Cardiac fibroblast (primary cell): ENCODE measurements at places on chromosomes 13 and 19.
A peak's percentile ranks its signal among the peaks of the same experiment; 100 is the strongest.

GRCh38 chr19:8487137-8487851, 15.1 kb downstream of the PRAM1 start:
- DNase-seq, result no peak

GRCh38 chr13:42221121-42221765, 50.7 kb upstream of the AKAP11 start:
- peak; percentile 13 for DNase-seq

DNA sequence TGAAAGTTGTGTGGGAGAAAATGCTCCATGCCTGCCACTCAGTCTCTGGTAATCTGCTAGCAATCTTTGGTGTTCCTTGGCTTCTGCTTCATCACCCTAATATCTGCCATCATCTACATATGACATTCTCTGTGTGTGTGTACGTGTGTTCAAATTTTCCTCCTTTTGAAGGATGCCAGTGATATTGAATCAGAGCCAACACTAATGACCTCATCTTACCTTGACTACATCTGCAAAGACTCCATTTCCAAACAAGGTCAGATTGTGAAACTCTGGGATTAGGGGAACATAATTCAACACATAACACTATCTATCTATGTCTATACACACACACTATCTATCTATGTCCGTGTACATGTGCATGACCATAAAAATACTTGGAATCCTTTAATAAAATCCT, 81.4 kb upstream of the IRS2 start:
- no peak for DNase-seq

GRCh38 chr13:51453207-51453958, 547 bp upstream of the INTS6 start:
- no peak for DNase-seq

- peak; percentile 60 for DNase-seq
Measured at GRCh38 chr19:48102870-48103751, 7.5 kb downstream of the PLA2G4C start.

DNA sequence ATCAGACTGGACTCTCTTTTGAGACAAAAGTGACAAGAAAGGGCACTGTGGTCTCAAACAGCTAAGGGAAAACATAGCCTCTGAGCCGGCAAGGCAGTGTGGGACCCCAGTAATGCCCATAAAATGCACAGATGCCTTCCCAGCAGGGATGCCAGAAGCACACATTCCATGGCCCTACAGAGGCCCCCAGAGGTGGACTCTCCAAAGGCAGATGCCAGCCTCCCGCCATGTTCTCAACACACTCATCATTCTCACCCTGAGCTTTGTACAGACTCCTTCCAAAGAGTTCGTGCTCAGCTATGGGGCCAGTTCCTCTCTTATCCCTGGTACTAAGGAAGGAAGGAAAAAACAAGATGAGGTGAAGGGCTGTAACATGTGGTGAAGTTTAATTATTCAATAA, 67.1 kb upstream of the ATP12A start:
- DNase-seq, result no peak

DNA sequence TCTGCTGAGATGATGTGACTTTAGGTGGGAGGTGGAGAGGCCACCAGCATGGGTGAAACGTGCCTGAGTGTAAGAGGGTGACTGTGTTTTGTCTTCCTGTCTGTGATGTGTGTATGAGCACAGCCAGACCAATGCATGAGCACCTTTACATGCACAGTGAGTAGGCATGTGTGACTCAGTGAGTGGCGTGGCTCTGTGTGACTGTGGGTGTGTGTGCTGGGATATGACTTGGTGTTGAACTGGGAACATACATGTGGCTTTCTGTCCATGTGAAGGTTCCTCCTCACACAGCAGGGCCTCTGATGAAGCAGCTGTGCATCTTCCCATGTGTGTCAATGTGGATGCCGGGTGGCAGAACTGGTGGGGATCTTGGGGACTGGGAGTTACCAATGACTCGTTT, 19.9 kb upstream of the LGALS13 start:
- DNase-seq, result no peak

DNA sequence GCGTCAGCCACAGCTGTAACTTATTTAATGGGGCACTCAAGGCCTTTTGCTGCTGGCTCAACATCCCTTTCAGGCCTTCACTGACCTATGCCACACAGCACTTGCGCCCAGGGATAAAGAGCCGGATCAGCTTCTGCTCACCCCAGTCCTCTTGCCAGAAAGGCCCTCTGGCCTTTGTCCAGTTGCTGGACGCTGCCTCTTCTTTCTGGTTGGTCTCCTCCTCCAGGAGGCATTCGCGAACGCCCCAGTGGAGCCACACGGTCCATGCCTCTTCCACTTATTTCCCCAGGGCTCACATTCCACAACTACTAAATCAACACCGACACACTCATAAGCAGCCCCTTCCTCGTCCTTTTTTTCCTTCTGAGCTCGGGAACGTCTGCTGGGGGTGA, 3.7 kb upstream of the ZNF329 start:
- peak; percentile 67 for DNase-seq

DNA sequence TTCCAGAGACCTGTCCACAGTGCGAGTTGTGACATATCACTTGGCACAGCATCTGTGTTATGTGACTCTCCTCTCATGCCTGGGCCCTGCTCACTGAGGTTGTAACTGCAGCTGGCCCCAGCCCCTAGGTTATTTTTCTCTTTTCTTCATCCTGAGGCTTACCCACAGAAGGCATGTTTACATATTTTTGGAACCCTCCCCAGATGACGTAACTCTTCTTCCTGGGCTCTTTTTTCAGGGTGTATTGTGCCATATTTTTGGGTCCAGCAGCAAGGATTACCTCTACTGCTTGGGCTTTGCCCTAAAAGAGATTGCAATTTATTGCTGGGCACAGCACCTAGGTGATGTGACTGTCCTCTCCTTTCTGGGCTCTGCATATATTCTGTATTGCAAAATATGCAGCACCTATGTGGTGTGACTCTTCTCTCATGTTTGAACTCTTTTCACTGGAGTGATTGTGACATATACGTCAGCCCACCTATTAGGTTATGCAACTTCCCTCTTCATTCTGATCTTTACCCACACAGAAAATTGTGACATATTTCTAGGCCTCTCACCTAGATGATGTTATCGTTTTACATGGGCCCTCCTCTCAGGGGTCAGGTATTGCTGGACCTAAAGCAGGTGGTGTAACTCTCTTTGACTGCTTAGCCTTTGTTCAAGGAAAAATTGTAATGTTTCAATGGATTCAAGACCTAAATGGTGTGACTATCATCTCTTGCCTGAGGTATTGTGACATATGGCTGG, 64.5 kb upstream of the ZNF724 start:
- DNase-seq, result no peak

DNA sequence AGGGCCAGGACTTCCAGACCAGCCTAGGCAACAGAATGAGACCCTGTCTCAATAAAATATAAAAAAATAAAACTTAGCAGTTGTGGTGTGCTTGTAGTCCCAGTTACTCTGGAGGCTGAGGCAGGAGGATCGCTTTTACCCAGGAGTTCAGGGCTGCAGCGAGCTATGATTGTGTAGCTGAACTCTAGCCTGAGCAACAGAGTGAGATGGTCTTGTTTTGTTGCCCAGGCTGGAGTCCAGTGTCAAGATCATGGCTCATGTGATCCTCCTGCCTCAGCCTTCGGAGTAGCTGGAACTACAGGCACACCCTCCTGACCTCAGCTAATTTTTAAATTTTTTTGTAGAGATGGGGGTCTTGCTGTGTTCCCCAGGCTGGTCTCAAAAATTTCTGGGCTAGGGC, 4.3 kb upstream of the JUNB start:
- DNase-seq, result no peak

- DNase-seq, result no peak
Measured at GRCh38 chr19:56271151-56271550, 1.4 kb upstream of the EDDM13 start.

GRCh38 chr19:42165146-42165545, 32.9 kb upstream of the POU2F2 start:
- no peak for DNase-seq

- DNase-seq, result no peak
Measured at GRCh38 chr19:51410950-51411748, 6.3 kb downstream of the SIGLEC10 start.

DNA sequence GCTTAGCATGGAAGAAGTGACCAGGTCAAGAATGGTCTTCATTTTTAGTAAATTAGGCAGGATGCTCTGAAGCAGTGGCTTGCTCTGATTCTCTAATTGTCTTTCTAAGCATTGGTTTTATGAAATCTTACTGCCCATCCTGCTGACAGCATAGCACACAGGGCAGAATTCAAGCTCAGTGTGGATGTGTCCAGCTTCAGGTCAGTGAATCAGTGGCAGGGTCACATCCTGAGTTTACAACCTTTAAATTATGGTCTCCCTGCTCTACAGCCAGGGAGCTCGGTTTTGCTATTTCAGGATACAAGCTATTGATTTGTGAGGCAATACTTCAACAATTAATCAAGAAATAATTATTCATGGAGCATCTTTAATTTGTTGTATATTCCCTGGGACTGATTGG, 202.3 kb upstream of the RXFP2 start:
- DNase-seq, result no peak

- peak; percentile 18 for DNase-seq
Measured at GRCh38 chr19:34881982-34882381, 44.7 kb upstream of the ZNF30 start.
